Epithelial cell of esophagus (primary cell): ENCODE measurements at places on chromosomes 4 and X.

- DNase-seq, result no peak
Observed at GRCh38 chrX:150936556-150936955, 38.1 kb upstream of the CD99L2 start.

GRCh38 chr4:184408021-184408683 lies 66.2 kb downstream of the IRF2 start:
- peak; percentile 84 for DNase-seq

GRCh38 chrX:152892999-152893891 lies 4.6 kb upstream of the ZNF185 start:
- DNase-seq, result no peak

- DNase-seq, result no peak
Observed at GRCh38 chr4:77282305-77282704, 125.3 kb downstream of the CCNG2 start.

- DNase-seq, result no peak
Observed at GRCh38 chr4:48032721-48033120, 16.1 kb downstream of the NIPAL1 start.

DNA sequence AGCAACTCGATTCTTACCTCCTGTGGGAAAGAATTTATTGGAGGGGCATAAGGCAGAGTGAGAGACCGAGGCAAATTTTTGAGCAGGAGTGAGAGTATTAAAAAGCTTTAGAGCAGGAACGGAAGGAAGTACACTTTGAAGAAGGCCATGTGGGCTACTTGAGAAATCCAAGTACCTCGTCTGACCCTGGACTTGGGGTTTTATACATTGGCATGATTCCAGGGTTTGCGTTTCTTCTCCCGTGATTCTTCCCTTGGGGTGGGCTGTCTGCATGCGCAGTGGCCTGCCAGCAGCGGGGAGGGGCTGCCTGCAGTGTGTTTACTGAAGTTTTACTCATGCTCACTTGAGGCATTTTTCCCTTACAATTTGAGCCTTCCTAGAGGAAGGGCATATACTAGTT lies 3.4 kb downstream of the GALNT7 start:
- no peak for DNase-seq

GRCh38 chr4:171809854-171810253 lies 3.4 kb upstream of the GALNTL6 start:
- DNase-seq, result no peak

GRCh38 chr4:16227462-16227868 lies 1.2 kb upstream of the TAPT1 start:
- peak; percentile 15 for DNase-seq
